Smooth muscle cell of the brain vasculature (primary cell): ENCODE measurements at places on chromosomes 2 and 18.

- DNase-seq, result no peak
Measured at GRCh38 chr18:77131652-77132368, 773 bp downstream of the MBP start.

DNA sequence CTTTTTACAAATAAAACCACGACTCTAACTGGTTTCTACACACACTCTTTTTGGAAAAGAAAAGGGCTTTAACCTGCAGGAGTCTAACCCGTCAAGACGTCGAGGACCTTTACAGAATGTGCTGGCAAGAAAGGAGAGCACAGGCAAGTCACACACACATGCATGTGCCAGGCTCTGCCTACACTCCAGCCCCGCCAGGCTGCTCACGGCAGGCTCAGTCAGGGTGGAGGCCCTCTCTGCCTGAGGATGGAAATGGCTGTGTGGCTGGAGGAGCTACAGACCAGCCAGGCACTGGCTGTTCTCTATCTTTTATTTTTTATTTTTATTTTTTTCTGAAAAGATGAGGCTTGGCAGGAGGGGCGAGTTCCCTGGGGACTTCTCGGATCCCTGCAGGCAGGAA, 10.2 kb downstream of the SIX3 start:
- no peak for DNase-seq

DNA sequence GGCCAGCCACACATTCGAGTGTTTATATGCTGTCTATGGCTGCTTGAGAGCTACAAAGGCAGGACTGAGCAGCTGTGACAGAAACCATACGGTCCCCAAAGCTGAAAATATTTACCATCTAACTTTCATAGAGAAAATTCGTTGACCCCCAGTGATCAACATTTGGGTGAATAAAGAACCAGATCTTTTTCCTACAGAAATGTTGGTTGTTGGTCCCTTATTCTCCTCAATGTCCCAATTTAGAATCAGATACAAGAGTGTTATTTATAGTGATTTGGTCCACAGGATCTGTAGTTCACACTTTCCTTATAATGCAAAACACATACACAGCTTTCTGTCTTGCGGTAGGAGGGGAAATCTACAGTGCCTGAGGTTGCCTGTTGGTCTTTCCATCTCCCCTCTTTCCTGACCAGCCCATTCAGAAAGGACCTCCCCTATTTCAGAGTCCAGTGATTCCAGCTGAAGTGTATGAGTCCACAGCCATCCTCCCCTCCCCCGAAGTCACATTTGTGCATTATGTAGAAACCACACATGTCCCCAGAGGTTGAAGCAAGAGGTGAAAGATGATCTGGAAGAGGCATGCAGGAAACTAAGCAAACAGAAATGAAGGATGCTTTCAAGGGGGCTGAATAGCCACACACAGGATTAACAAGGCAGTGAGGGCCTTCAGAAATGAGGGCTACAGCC, 61.9 kb downstream of the SPRED2 start:
- no peak for DNase-seq

DNA sequence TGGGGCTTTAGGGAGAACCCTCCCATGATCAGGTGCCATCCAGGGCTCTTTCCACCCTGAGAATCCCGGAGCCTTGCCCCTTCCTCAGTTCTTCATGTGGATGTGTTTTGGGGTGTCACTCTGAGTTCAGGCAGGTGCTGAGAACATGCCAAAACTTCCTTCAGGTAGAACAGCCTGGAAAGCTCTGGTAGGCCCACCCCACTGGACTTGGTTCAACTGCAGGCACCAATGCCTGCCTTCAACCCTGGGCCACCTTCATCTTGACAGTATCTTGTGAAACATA, 85.8 kb downstream of the EPAS1 start:
- no peak for DNase-seq

DNA sequence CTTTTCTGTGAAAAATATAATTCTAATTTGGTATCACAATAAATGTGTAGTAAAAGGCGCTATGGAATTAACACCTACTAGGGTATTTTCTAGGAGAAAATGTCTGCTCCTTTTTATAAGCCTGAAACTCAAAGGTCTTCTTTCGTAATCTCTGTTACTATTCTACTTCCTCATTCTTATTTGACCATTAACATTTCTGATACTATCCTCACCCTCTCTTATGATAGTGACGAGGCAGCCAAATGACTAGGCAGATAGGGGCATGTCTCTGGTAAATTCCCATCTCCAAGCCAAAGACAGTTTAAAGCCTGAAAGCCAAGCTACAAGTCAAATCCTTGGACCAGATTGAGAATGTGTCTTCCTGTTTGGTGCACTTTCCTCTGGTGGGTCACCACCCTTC, 251.7 kb downstream of the LRRTM4 start:
- DNase-seq, result no peak

DNA sequence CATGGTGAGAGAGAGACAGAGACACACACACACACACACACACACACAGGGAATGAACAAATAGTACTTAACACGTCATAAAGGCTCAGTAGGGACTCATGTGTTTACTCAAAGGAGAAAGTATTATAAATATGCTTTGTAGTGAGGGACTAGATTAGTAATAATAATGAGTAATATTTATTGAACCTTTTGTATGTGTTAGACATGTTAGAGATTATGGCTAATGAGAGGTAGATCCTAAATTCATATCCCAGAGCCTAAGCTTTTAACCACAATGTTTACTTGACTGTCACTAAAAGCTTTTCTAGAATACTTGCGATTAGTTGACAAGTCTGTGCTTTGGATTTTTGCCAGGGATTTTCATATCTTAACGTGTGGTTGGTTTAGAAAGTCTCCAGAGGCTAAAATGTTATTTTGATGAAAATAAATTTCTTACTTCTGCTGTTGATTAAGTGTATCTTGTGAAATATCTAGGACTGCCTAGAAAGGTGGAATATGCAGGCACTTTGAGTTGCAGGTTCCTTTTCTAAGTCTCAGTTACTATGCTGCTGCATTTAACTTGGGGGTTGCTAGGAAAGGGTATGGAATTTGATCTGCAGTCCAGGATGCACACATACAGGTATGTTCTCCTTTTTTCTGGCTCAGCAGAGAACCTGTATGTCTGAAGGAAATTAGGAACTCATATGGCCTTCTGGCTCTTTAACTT, 64.5 kb downstream of the UBR3 start:
- no peak for DNase-seq

GRCh38 chr2:40513201-40513600, 61.3 kb upstream of the SLC8A1 start:
- DNase-seq, result no peak

GRCh38 chr2:21860907-21861306, 737.1 kb downstream of the TDRD15 start:
- DNase-seq, result no peak

- DNase-seq, result no peak
Measured at GRCh38 chr2:72143441-72144273, 4.0 kb downstream of the CYP26B1 start.

DNA sequence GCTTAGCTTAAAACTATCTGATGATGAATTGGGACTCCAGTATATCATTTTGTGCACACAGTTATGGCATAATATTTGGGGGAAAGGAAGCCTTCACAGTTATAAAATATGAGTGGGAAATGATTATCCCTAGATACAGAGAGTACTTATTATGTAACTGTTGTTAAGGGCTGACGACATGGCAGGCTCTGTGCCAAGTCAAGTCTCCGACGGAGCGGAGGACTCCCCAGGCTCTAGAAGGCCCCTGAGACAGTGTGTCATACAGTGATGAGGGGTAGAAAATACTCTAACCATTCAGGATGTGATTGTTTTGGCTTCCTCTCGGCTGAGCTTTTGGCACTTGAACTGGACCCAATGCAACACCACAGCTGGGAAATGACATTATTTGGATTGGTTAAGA, 211.8 kb downstream of the SLC8A1 start:
- DNase-seq, result peak; percentile 92

DNA sequence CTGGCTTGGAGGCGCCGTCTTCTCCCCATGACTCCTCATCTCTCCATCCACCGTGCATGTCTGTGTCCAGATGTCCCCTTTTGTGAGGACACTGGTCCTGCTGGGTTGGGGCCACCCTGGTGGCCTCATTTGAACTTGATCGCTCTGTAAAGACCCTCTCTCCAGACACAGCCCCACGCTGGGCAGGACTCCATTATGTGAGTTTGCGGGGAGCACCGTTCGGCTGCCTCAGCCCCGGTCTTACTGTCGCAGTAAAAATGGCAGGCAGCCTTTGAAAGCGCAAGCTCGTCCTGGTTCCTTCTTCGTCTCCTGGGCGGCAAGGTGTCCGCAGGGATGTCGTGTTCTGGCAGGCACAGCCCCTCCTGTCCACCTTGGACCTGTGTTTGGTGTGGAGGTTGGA, 17.7 kb downstream of the NFATC1 start:
- DNase-seq, result no peak

GRCh38 chr2:217788669-217789002, 214.2 kb downstream of the TNS1 start:
- no peak for DNase-seq

- DNase-seq, result no peak
Measured at GRCh38 chr18:11760498-11761167, 71.6 kb downstream of the GNAL start.

GRCh38 chr18:59149416-59149815, 9.7 kb downstream of the SEC11C start:
- DNase-seq, result no peak

GRCh38 chr2:7913974-7914373, 767.9 kb upstream of the ID2 start:
- no peak for DNase-seq

DNA sequence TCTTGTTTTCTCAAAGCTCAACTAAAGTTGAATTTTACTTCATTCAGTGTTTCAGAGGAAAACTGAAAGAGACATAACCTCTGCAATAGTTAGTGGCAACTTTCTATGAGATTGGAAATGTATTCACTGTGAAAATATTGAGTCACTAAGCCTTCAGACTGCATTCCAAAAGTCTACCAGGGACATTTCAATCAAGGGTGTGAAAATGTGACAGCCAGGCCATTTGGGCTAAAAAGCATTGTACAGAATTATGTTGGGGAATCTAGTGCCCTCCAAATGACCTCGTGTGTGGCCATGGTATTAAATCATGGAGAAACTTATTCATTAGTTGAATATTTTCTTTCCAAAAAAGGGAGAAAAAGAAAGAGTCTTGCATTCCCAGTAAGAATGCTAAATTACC, 251.9 kb downstream of the GRB14 start:
- DNase-seq, result no peak

DNA sequence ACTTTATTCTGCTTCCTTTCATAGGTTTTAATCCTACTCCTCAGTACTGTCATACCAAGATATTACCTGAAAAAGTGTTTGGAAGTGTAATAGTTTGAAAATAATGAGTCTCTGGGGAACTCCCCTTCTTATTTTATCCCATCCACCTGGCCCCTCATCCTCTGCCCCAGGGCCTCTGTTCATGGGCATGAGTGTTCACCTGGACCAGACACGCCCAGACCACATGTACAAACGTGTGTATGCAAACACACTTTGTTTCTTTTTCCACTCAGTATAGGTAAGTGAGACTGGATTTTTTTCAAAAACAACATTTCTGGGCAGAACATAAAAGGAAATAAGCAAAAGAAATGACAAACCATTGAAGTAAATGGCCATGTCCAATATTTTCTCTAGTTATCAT, 62.1 kb upstream of the THSD7B start:
- DNase-seq, result no peak

GRCh38 chr2:217402761-217403383, 543.0 kb upstream of the TNP1 start:
- DNase-seq, result no peak

DNA sequence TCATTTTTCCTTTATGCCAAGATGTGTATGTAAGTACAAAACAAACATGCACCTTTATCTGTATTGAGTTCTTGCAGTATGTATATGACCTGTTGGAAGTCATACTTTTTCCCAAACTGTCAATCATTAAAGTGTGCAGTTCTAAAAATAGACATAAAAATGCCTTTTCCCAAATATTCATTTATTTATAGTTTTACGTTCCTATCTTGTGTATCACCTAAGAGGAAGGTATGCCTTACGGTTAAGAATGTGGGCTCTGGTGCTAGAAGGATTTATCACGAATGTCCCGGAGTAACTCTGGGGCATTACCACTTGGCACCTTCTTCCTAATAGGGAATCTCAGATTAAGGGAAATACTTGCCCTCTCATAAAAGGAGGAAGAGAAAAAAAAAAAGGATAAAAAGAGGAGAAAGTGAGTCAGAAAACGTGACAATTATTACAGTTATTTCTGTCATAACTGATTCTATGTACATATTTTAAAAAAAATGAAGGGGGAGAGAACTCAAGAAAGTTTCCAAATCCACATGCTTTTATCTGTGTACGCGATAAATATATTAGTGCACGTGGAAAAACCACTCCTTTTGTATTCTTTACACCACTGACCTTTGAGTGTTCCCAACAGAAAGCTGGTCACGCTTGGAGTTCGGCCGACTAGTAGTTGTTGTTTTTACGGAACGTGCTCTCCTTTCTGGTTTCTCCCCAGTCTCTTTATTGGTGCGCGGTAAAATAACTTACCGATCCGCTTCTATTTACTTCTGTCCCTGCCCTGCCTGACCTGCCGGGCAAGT, 721 bp downstream of the MCEE start:
- no peak for DNase-seq

- no peak for DNase-seq
Measured at GRCh38 chr18:34297287-34297686, 72.6 kb upstream of the NOL4 start.

DNA sequence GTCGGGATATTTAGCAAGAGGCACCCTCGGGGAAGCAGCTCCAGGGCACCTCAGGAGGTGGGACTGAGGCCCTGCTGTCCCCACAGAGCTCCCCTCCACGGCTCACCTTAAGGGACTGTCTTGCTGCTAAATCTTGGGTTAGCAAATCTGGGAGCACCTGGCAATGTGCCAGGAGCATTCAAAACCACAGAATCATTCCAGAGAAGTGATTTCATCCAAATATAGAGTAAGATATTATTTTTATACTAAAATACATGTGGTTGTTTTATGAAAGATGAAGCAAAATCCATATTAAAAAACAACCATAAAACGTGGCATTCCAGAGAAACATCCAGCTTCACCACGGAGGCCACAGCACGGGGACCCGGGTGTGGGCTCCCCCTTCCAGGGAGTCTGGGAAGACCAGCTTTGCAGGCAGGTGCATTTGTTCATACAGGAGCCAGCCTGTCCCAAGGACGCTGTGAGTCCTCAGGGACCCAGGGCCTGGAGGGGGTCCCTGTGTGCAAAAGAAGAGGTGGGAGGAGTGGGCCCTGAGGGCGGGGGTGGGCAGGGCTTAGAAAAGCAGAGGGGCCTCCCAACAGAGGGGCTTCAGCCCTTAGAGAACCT, 16.3 kb downstream of the HS1BP3 start:
- peak; percentile 54 for DNase-seq

DNA sequence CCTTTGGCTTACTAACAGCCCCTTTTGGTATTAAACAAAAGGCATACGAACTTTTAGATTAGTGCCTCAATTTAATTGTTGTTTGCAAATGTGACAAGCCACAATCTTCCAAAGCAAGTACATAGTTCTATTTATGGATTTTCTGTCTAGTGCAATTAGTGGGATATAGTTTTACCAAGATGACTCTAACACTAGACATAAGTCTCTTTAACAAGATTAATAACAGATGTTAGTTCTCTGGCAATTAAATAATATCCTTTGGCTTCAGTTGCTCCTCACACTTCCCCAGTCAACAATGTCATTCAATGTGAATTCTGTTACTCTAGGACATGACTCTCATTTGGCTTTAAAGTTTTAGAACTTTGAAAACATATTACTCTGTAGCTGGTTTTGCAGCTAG, 16.7 kb upstream of the MC4R start:
- DNase-seq, result no peak
